ENCODE measurements at places on chromosomes 3 and 15.

GRCh38 chr3:182323898-182324297 lies 469.4 kb upstream of the ATP11B start:
- no peak for DNase-seq

GRCh38 chr15:64213646-64214045 lies 50.8 kb upstream of the PPIB start:
- DNase-seq = no peak

DNA sequence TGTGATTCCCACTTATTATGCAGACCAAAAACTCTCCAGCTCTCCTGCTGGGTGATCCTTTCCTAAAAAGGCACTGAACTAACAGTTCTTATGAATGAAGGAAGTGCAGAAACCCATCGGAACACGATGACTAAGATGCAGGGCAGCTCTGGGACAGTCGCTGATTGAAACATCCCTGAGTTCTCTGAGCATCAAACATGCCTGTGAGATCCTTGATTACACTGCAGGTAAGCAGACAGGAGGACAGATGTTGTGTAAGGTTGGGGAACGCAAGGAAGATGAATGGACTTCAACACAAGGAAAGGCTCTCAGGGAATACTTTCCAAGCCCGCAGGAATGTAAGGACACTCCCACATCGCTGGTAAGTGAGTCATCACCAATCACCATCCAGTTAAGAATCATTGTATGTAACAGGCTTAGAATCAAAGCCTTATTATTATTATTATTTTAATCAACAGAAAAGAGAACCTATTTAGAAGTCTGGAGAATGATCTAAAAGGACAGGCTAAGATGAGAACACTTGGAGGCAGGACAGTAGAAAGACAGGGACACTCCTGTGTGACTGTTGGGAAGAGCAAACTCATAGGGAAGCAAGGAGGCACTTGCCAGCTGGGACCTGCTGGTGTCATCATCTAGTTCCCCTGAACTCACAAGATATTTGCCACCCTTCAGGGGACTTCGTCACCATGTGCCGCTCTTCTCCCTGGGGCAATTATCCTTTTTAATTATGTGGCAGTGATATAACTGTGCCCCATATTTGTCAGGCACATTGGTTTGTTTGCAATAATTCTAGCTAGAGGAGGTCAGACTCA lies 26.0 kb downstream of the TMEM158 start:
- DNase-seq = no peak

- DNase-seq = no peak
Observed at GRCh38 chr15:93298901-93299300, 209.9 kb upstream of the RGMA start.

DNA sequence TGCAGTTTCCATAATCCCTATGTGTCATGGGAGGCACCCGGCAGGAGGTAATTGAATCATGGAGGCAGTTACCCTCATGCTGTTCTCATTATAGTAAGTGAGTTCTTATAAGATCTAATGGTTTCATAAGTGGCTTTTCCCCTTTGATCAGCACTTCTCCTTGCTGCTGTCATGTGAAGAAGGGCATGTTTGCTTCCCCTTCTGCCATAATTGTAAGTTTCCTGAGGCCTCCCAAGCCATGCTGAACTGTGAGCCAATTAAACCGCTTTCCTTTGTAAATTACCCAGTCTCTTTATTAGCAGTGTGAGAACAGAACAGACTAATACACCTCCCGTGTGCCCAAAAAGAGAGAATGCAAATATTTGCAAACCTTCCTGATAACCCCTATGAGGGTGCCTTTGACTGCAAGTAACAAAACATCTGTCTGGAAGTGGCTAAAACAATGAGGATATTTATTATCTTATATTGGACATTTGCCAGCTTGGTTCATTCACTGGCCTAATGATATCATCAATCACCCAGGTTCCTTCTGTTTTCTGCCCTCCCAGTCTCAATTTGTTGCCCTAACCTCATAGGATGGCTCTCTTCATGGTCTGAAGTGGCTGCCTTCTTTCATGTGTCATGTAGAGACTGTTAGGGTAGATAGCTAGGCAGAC lies 68.7 kb downstream of the BHLHE40 start:
- DNase-seq = no peak

DNA sequence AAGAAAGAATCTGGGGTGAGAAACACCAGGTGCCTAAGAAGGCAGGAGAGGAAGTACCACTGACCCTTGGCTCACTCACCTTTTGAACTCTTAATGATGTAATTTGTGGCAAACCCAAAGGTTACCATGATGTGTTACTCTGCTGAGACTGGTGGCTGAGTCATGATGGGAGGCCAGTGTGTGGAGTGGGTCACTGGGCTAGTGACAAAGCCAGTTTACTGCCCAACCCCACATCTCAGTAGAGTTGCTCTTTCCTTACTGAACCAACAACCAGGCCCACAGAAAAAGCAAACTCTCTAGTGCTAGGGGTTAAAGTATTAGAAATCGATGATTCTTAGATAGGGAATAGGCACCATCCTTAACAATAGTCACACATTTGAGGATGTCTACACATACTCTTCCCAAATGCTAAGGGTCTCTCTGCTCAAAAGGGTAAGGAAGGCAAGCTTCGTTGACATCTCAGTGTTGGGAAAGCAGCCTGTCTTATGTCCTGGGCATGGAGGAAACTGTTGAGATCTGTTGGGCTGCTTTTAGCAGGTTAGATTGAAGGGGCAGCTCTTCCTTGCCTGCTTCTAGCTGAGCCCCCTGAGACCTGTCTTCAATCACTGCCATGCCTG lies 3.1 kb downstream of the RBP2 start:
- DNase-seq = no peak

DNA sequence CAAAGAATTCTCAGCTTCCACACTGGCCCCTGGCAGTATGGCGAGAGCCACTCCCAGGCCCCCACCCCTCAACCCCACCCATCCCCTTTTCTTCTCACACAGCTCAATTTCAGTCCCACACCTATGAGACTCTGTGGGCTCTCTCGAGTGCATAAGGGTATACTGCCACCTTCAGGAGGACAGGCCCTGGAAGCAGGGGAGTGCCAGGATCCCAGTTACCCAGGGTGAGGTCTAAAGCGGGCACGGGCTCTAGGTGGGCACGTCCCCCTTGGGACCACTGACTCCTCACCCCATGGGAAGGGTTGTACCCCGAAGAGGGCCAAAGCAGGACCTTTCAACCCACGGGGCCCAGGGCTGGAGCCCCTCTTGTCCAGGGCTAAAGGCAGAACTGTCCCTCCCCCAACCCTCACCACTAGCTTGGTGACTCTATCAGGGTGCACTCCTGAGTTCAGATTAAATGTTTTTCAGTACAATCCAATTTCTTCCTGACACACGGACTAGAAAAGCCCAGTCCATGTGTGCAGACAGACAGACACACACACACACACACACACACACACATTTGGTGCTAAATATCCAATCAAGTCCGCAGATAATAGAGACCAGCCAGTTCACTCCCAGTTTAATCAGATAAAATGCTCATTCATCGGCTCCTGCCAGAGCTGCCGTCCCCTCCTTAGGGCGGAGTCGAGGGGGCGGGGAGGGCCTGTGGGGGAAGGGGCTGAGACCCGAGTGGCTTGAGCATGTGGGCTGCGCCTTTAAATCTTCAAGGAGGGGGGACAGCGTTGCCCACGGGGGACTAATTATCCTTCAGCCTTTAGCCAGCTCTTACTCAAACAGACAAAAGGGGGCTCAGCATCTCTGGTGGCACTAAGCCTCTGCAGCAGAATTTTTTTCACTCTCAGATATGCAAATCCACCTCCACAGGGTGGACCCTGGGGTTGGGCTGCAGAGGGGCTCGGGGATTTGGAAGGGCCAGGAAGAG lies 59.3 kb downstream of the CYP11A1 start:
- DNase-seq = no peak

- DNase-seq = no peak
Observed at GRCh38 chr3:126685021-126685420, 19.0 kb upstream of the CHCHD6 start.

DNA sequence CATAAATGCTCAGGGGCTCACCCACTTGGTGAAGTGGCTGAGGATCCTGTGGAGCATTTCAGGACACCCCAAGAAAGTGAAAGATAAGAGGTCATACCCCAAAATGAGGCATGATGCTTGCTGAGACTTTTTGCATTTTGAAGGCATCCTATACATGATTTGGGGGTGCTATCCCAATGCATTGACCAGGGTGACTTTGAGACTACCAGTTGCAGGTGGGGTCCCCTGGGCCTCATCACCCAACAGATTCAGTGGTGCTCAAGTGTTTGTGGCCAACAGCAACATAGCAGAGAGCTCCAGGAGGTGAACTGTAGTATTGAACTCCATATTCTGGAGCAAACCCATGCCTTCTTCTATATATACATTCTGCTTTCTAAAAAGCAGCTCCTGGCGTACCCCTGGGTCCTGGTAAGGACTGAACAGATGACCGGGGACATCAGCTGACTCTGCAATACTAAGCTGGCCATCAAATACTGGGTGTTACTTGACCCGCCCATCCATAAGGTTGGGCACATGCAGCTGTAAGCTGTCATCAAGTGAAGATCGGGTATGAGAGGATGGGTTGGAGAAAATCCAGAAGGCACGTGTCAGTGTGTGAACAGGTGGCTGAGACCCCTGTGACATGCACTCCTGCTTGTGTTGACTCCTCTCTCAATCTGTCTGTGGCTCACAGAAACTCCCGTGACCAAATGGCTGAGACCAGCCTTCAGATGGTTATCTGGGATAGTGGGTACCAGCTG lies 143.3 kb downstream of the KLF13 start:
- DNase-seq = no peak
